ENCODE measurements at places on chromosomes 11 and 22.

DNA sequence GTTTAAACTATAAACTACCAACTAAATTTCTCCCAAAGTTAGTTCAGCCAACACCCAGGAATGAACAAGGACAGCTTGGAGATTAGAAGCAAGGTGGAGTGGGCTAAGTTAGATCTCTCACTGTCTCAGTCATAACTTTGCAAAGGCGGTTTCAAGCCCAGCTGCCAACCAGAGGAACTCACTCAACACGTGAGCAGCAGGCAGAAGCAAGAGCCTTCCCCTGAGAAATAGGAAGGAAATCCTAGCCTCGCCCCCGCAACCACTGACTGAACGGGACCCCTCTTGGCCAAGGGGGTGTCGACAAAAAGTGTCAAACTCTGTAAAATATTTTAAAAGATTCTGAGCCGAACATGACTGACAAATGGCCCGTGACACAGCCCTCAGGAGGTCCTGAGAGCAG is 4.4 kb upstream of the KRTAP5-9 start:
- DNase-seq, result no peak

DNA sequence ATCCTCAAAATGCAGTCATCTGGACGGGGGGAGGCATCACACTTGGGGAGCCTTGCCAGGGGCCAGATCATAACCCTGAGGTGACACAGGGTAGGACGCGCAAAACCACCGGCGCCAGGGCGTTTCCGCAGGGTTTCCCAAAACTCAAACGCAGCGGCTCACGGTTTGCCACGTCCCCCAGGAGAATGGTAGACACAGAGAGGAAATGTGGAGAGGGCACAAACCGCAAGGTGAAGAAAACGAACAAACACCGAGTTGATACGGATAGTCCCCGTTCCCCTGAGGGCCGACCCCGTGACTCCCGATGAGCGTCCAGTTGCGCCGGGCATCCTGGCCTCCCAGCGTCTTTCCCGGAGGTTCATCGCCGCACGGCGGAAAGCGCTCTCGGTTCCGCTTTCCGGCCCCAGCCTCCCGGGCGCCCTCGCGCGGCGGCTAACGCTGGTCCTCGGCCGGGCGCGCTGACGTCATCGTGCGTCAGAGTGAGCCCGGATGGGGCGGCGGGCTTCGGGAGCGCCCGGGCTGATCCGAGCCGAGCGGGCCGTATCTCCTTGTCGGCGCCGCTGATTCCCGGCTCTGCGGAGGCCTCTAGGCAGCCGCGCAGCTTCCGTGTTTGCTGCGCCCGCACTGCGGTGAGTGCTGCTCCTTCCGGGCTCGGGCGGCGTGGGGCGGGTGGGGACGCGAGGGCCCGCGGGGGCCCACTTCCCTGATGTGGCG is at the start of gene BIRC2:
BIRC2 (plus strand) TSS at position 467 of the 714 bp plus-strand sequence. CDS start 2,641 bp downstream, outside the sequence.
- peak; percentile 75 for DNase-seq

DNA sequence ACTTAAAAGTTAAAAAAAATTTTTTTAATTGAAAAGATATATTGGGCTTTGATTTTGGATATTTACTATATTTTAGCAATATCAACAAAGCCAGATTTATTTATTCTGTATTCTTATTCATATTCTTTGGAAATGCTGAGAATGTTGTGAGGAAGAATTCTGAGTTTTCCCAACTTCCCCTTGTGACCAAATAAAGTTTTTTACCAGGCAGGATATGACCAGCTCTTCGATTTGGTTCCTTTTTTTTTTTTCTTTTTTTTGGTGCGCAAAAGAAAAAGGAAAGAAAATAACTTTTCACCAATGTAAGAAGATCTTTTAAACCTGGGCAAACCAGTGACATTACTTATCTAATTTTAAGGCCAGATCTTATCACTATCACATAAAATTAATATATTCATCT is 12.9 kb downstream of the TCP11L1 start:
- DNase-seq, result no peak

DNA sequence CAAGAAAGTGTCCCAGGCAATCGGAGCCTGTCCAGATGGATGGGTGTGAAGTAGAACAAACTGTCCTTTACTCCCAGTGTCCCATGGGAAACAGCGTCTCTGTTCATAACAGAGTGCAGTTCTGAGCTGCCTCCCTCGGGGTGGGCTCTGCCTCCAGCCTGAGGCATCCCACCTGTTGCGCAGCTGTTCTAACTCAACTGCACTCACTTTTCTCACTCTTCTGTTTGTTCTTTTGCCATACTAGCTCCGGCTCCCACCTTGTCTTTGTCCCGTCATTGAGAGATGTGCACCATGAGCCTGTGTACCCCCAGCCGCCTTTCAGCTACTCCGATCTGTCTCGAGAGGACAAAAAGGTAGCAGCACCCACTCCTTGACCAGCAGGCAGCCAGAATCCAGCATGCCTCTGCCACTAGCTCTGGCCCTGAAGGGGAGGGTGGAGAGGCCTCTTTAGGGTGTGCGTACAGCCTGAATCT is 20.7 kb upstream of the CDC42EP2 start:
- DNase-seq, result no peak

DNA sequence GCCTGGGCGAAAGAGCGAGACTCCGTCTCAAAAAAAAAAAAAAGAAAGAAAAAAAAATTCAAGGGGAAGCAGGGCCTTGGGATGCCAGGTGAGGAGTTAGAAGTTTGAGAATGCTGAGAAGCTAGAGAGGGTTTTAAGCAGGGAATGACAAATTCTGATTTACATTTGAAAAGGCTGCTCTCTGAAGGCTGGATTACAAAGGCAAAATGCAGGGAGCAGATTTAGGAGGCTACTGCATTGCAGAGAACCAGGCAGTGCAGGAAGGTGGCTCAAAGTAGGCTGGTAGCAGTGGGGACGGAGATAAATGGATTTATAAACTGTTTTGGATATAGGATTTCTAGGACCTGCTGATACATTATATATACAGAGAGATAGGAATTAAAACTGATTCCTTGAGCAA is 66.6 kb downstream of the KCNC1 start:
- DNase-seq, result no peak

- DNase-seq, result no peak
Observed at GRCh38 chr11:106601684-106602297, 416.5 kb downstream of the GUCY1A2 start.

- DNase-seq, result no peak
Observed at GRCh38 chr22:35896111-35896705, 132.4 kb downstream of the RBFOX2 start.

GRCh38 chr22:17101475-17102296 is 16.9 kb downstream of the IL17RA start:
- no peak for DNase-seq

DNA sequence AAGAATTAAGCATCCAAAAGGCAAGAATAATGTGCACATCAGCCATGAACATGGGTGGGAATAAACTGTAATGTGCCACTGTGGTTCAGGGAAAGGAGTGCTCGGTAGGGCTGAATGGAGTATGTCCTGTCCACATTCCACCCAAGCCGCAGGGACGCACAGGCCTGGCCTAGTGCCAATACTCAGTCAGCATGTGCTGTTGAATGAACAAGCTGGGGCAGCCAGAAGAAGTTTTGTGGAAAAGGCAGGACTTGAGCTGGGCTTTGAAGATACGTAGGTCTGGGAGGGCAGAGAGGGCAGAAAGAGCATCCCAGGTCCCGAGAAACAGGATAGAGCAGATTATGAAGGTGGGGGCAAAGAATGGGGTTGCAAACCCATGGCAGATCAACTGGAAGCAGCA is 60.0 kb upstream of the PLET1 start:
- peak; percentile 51 for DNase-seq

- DNase-seq, result no peak
Observed at GRCh38 chr22:50031189-50032091, 18.9 kb upstream of the IL17REL start.

- DNase-seq, result no peak
Observed at GRCh38 chr11:128575961-128576350, 11.4 kb downstream of the ETS1 start.

DNA sequence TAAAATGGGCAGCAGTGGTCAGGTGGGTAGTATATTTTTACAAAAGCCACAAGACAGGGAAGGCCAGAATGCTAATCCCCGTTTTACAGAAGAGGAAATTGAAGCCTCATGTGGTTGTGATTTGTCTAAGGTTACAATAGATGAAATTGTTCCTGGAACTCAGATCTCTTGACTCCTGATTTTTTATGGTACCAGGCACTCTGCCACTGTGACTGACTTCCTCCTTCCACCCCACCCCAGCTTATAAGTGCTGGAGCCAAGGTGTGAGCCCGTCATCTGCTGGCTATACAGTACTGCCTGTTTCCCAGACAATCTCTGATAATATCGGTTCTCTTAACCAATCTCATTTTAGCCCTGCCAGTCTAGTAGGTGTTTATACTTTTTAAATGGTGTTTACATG is 1.9 kb downstream of the SLC5A1 start:
- no peak for DNase-seq

DNA sequence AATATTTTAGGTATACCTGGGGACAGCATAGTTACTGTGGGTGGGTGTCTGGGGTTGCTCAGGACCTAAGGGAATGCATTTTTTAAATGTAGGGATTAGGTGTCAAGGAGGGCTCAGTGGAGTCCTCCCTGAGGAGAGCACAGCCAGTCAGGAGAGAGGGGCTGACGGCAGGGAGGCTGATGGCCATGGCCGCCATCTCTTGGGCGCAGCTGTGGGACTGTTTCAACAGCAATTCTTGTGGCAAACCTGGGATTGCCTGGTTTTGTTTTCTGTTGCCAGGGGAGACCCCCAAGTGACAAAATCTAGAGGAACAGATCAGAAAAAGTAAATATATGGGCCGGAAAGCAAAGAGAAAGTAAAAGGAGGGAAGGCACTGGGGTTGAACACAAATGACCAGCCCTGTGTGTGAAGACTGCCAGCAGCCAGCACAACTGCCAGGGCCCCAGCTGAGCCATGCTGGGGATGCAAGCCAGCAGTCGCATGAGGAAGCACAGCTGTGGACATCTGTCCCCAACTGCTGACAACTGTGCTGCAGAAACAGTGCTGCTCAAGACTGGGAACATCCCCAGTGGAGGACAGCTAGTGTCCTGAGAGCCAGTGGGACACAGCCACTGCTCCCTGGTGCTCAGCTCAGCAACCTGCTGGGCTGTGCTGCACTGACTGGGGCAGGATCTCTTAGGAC is 10.5 kb downstream of the MIF start:
- DNase-seq, result no peak

GRCh38 chr11:62595124-62595523 is 3.8 kb upstream of the TUT1 start:
- DNase-seq, result no peak

DNA sequence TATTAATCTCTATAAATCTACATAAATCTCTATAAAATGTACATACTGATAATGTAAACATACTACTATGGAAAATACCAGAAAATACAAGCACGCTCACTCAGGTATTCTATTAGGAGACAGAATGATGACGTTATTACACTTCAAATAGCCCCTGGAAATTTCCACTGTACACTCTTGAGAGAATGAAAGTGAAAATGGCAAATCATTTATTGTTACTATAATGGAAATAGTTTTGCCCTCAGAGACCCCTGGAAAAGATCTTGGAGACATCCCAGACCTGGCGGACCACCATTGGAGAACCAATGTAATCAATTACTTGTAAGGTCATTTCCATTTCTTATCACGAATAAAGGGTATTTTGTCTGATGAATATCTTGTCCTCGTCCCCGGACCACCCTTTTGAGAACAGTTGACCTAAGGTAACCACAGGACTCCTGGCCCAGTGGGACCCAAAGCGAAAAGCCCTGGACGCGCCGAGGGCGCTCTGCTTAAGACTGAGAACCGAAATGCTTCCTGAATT is 509 bp upstream of the PRRG4 start:
- DNase-seq, result no peak

- DNase-seq, result no peak
Observed at GRCh38 chr11:77993902-77994301, 566 bp downstream of the INTS4 start.

GRCh38 chr11:115065830-115066664 is 387.7 kb downstream of the NXPE2 start:
- DNase-seq, result no peak

GRCh38 chr11:134541355-134541754 is 129.3 kb upstream of the B3GAT1 start:
- no peak for DNase-seq

DNA sequence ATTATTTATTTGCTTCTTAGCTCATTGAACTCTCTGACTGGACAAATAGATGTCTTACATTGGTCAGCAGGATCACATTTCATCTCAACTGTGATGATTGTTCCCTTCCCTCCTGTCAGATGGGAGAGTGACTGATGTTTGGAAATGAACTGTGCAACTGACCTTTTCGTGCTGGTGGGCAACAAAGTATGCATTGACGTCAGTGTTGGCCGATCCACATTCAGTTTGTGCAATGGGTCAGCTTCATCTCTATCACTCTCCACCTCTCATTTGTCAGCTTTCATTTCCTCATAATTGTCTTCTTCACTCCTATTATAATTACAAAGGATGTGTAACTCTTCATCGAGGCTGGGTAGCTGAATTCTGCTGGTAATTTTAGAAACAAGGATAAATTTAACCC is 71.3 kb downstream of the PPP2R1B start:
- no peak for DNase-seq

DNA sequence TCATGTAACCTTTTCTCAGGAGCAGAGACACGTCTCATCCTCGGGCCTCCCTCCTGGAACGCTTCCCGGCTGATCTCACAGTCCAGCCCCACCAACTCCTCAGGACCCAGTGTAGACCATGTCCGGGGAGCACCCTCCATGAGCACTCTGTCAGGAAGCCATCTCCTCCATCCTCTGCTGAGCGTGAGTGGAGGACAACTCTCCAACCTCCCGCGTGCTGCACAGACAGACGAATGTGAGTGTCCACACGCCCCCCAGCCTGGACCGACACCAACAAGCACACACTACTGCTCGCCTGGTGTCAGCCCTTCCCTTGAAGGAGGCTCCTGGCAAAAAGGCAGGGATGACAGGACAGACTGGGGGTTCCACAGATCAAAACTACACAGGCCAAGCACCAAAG is 86.6 kb downstream of the SHANK2 start:
- DNase-seq, result no peak

- DNase-seq, result no peak
Observed at GRCh38 chr11:17887779-17888178, 125.1 kb downstream of the SERGEF start.

- DNase-seq, result no peak
Observed at GRCh38 chr11:58676563-58677135, 54.2 kb downstream of the CNTF start.

GRCh38 chr11:125941267-125941618 is 4.6 kb upstream of the VSIG10L2 start:
- no peak for DNase-seq

DNA sequence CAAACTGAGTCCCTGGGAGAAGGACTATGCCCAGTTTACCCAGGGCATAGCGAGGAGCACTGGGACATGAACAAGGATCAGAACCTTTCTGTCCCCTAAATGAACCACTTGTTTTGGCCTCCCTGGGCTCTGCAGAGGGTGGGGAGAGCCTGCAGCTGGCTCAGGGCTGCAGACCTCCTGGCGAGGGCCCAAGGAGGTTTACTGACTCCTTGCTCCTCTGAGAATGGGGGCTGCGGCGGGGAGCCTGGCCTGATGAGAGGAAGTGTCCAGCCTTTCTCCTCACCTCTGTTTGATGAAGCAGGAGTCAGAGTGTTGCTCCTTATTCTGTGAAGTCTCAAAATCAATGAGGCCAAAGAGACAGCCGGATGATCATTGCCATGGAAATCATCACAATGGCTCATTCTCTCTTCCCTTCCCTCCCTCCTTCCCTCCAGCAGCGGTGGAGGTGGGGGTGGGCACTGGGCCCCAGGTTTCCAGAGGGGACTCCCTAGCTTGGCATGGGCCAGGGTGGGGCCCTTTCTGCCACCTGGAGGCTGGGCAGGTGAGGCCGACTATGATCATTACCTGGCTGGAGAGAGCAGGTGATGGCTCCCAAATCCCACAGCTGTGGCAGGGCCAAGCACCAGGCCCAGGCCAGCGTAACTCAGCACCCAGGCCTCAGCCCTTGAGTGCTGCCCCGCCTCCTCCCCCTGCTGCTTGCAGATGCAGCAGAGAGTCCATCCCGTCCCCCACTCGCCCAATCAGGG is 169.7 kb downstream of the CEP164 start:
- no peak for DNase-seq

- no peak for DNase-seq
Observed at GRCh38 chr11:93573184-93573583, 30.0 kb upstream of the SMCO4 start.

All from thoracic aorta (tissue), 2 donors.